ENCODE measurements at places on chromosomes 11 and 22.

DNA sequence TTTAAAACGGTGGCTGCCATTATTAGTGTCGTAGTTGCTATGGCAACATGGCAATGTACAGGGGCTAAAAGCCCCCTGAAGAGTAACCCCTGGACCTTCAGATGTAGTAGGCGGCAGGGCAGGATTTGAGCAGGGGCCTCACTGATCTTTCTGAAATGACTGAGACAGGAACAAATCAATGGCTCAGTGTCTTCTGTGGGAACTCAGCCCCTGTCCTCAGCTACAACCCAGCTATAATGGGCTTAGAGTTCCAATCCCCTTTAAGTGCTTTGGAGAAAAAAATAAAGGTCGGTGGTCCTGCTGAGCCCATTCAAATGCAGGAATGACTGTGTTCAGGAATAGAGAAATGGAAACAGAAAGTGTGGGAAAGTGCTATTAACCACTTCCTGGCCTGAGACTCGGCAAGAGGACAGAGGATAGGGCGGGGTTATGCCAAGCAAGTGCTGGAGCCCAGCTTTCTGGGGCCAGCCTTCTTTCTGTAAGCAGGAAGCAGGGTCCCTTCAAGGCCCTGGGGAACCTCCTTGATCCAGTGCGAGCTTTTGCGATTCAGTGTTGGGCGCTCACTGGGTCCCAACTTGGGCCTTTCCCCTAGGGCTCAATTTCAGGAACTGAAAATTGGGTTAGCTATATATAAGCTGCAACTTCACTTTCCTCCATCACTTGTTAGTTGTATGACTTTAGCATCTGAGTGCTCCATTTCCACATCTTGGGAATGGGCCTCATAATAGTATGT is 6.1 kb upstream of the CD82 start:
- DNase-seq: no peak

- peak; percentile 63 for DNase-seq
These were observed 1.0 kb downstream of the FJX1 start for GRCh38 chr11:35619116-35619854.

- no peak for DNase-seq
These were observed 60.1 kb upstream of the PHF21B start for GRCh38 chr22:45069925-45070324.

DNA sequence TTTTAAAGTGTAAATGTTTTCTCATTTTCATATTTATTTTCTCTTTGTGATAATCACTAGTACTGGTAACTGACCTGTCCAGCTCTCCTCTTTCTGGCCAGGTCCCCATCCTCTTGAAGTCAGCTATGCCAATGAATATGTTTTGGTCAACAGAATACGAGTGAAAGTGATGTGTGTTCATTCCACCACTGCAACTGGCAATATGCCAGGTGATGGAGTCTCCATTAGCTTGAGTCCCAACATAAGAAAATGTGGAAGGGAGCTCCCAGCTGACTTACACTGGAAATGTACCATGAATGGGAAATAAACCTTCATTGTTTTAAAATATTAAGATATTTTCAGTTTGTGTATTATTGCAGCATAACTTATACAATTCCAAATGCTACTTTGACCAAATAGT is 75.8 kb downstream of the CCDC34 start:
- DNase-seq: no peak

GRCh38 chr11:57392066-57392762 is 1.8 kb upstream of the PRG2 start:
- no peak for DNase-seq

GRCh38 chr22:21104126-21104691 is 58.5 kb downstream of the LRRC74B start:
- DNase-seq: no peak

DNA sequence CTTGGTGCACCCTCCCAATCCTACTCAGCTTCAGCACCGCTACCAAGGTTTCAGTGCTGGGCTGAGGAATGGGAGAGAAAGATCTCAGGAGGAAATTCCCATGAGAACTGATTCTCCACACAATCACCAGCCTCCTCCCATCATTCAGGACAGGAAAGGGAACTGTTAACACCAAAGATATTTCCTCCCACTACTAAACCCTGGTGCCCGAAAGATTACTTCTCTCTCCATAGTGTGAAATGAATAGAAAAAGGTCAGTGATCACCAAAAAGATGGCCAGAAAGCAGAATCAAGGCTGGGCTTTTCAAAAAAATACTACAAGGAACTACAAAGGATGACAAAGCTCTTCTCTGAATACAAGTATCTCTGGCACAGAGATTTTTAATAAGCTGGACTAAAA is 26.1 kb downstream of the TCIRG1 start:
- DNase-seq: no peak

GRCh38 chr11:28797536-28797935 is 689.3 kb downstream of the METTL15 start:
- no peak for DNase-seq

- peak; percentile 90 for DNase-seq
These were observed 13.0 kb upstream of the CYB5R3 start for GRCh38 chr22:42661985-42662831.

DNA sequence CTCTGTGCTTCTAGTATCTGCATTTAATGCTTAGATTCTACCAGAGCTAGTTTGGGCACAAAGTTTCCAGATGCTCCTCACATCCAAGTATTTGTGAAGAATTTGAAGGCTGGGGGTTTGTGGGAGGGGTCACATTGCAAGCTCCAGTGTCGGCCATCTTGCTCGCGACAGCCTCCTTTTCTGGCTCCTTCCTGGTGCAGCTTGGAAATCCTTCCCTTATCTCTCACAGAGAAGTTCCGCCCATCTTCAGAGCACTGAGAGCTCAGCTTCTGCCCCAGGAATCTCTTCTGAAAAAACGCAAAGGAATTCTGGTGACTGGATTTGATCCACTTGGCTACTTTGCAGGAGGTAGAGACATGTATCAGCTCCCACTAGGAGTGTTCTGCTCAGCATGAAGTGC is 497.5 kb downstream of the TBC1D22A start:
- DNase-seq: no peak

GRCh38 chr22:32480238-32480637 is 5.6 kb downstream of the FBXO7 start:
- no peak for DNase-seq

- peak; percentile 29 for DNase-seq
These were observed 19.2 kb downstream of the PIM3 start for GRCh38 chr22:49979587-49980264.

- DNase-seq: no peak
These were observed 77.3 kb downstream of the PIWIL3 start for GRCh38 chr22:24697172-24697571.

DNA sequence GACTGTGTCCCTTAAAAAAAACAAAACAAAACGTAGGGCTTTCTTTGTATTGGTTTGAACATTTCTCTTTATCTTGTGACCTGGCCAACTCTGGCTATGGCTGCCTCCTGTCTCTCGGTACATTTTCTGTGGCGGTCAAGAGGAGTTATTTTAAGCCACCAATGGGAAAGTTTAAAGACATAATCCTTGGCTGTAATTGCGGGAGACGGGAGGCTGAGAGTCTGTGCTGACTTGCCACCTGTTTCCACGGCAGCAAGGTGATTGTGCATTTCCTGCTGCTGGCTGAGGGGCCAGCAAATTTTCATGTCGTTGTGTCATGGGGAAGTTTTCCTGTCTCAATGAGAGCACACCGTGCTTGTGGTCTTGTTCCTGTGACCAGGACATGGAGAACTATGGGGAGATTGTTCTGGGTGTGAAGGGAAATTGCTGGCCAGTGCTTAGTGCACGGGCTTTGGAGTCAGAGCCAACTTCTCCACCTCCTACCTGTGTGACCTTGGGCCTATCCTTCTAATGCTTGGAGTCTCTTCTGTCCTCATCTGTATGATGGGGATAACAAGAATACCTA is 11.0 kb downstream of the PTPRJ start:
- peak; percentile 59 for DNase-seq

- no peak for DNase-seq
These were observed 839.4 kb downstream of the OPCML start for GRCh38 chr11:132692891-132693290.

GRCh38 chr11:124511745-124512144 is 31.7 kb downstream of the OR8B12 start:
- no peak for DNase-seq

- no peak for DNase-seq
These were observed 37.9 kb downstream of the KCNQ1 start for GRCh38 chr11:2482745-2483144.

GRCh38 chr11:45412051-45412471 is 125.9 kb upstream of the SYT13 start:
- DNase-seq: no peak

GRCh38 chr22:37302674-37303555 is 20.6 kb downstream of the CYTH4 start:
- DNase-seq: no peak

- DNase-seq: no peak
These were observed 78.7 kb downstream of the NECTIN1 start for GRCh38 chr11:119650251-119650650.

GRCh38 chr22:49137206-49137840 is 690.4 kb downstream of the BRD1 start:
- no peak for DNase-seq

DNA sequence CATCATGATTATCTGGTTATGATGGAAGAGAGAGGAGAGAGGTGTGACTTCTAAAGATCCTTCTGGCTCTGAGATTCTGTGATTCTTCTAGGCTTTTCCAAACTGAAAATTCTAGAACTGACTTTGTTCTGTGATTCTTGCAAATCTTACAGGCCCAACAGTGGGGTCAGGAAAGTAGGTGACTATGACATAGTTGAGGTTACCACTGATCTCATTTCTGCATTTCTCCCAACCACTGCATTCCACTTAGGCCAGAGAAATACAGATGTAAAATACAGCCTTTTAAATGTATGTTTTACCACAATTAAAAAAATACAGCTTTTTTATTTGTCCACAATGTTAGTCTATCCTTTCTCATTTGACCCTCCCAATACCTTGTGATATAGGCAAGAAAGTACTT is 83.7 kb downstream of the STIM1 start:
- DNase-seq: no peak

DNA sequence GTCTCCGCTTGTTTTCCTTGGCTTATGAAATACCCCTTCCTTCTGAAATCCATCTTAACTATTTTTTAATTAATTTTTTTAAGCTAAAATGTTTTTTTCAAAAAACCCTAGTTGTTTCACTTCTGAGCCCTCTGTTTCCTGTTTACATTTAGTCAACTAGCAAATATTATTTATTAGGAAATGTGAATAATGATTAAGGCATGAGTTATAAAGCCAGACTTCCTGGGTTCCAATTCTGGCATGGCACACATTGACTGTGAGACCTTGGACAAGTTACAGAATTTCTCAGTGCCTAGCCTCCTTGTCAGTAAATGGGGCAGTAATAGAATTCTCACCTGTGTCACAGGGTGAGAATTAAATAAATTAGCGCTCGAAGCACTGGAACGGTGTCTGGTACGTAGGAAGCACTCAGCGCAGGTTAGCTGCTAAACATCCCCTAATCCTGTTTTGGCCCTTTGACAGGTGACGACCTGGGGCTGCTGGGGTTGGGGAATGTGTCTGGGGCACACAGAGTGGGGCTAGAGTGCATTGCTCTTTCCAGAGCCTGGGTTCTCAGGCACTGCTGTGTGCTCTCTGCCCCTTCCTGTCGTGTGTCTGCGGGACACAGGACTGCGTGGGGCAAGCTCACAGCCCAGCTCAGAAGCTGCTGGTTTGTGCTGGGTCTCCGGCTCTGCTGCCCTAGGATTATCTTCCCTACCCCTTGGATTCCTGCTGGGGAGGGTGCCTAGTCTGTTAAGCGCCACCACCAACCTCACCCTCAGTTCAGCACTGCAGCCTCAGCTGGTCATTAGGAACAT is 13.1 kb downstream of the PANX1 start:
- DNase-seq: no peak

Data from hepatocyte (in vitro differentiated cells).